ENCODE measurements at places on chromosomes 3 and 15. TPM values are rescaled to one million over a fixed set of nuclear protein-coding genes. Genes with fewer than 3 reads are reported as not detected.

The CFAP92 gene
- 0.78 TPM for polyA plus RNA-seq

The CCR3 gene
- polyA plus RNA-seq = 0.15 TPM

DNA sequence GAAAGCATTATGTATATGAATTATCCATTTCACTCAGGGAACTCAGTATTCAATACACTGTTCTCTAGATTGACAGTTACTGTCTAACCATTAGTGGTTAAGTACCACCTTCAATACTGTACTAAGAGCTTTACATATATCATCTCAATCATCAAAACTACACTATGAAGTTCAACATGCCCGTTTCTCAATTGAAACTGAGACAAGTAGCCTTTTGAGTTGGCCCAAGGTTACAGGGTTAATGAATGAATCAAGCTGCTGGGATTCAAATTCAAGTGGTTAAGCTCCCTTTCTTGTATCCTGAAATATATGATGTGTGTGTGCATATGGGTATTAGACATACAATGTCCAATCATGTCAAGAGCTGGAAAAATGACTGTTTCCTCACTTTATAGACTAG, 5.8 kb downstream of the TASOR start:
- peaks cover 2% of the 10 kb centered on the region for H3K4me1 ChIP-seq
- no peak for DNase-seq
- H3K4me3 ChIP-seq = no peak overlapping the region
- H3K27ac ChIP-seq = no peak overlapping the region
- no peaks in the 10 kb centered on the region for H3K27me3 ChIP-seq

GRCh38 chr3:61666615-61667330, 105.4 kb downstream of the PTPRG start:
- no peak overlapping the region for H3K27ac ChIP-seq
- no peak for DNase-seq
- no peaks in the 10 kb centered on the region for H3K4me1 ChIP-seq
- no peaks in the 10 kb centered on the region for H3K36me3 ChIP-seq
- no peak overlapping the region for H3K4me3 ChIP-seq

DNA sequence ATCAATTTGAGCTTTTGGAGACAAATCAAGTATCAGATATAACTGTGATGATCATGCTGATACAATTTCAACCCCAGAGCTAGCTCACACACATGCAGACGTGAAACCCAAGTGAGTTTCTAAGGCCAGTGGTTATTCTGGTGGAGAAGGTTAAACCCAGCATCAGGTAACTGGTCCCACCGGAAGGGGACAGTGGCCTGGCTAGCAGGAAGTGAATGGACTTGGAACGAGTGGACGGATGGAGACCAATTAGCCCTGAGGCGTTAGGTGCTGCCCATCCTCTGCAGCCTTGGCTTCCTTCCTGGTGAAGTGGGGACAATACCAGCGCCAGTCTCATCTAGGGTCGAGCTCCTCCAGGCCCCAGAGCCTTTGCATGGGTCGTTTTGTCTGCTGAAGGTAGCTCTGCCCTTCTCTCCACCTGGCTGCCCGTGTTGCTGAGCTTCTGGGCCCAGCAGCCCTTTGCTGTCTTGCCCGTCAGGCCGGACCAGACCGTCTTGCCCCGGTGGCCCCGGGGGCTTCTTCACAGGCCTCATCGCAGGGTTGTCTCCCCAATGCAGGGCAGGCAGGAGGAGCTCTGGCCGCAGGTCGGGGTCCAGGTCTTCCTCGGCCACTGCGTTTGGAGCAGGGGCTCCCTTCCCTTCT, 915 bp upstream of the KCTD6 start:
- peak overlapping the region; percentile 55 for H3K27ac ChIP-seq
- DNase-seq = no peak
- H3K4me3 ChIP-seq = peak overlapping the region; percentile 50
- no peaks in the 10 kb centered on the region for H3K27me3 ChIP-seq

GRCh38 chr3:177811835-177812234, 614.6 kb upstream of the TBL1XR1 start:
- H3K4me3 ChIP-seq = no peak overlapping the region
- no peak for DNase-seq
- no peaks in the 10 kb centered on the region for H3K36me3 ChIP-seq
- no peak overlapping the region for H3K27ac ChIP-seq
- no peaks in the 10 kb centered on the region for H3K4me1 ChIP-seq

GRCh38 chr3:16404349-16404895, 109.1 kb downstream of the RFTN1 start:
- no peak for DNase-seq
- H3K4me1 ChIP-seq = no peaks in the 10 kb centered on the region
- no peak overlapping the region for H3K27ac ChIP-seq
- no peak overlapping the region for H3K4me3 ChIP-seq
- H3K27me3 ChIP-seq = peaks cover 2% of the 10 kb centered on the region

The CATSPER2 gene
- polyA plus RNA-seq = 55.3 TPM

The OR4M2 gene
- not detected for polyA plus RNA-seq
